ENCODE measurements at places on chromosomes 2 and 18. TPM values are rescaled to one million over a fixed set of nuclear protein-coding genes. Genes with fewer than 3 reads are reported as not detected.

HJURP gene
- 59.1 TPM for total RNA-seq

EMILIN2 gene
- 24.7 TPM for total RNA-seq

MYO5B gene
- total RNA-seq = 8.8 TPM

RTP5 gene
- not detected for total RNA-seq

C2orf74 gene
- total RNA-seq = 59.8 TPM

UGT1A6 gene
- total RNA-seq = 0.20 TPM

SLC19A3 gene
- 1.6 TPM for total RNA-seq

POTEC gene
- not detected for total RNA-seq

UPP2 gene
- total RNA-seq = not detected

TMEM247 gene
- not detected for total RNA-seq

FTCDNL1 gene
- total RNA-seq = 1.8 TPM

HS1BP3 gene
- 28.0 TPM for total RNA-seq

NTSR2 gene
- not detected for total RNA-seq

ACKR3 gene
- total RNA-seq = 15.6 TPM

SCN3A gene
- 22.7 TPM for total RNA-seq

FAM110C gene
- not detected for total RNA-seq

TLX2 gene
- 0.07 TPM for total RNA-seq

ITPRIPL1 gene
- total RNA-seq = 4.7 TPM

TCF7L1 gene
- 0.46 TPM for total RNA-seq

PRKD3 gene
- 52.4 TPM for total RNA-seq

LAMA3 gene
- total RNA-seq = 16.0 TPM

ELOA2 gene
- total RNA-seq = not detected

ID2 gene
- total RNA-seq = 64.1 TPM

DNAJC5G gene
- not detected for total RNA-seq

NYAP2 gene
- not detected for total RNA-seq

ANTXR1 gene
- total RNA-seq = 48.6 TPM
